Foreskin keratinocyte (primary cell): ENCODE measurements at places on chromosomes 5 and 9. TPM values are rescaled to one million over a fixed set of nuclear protein-coding genes. Genes with fewer than 3 reads are reported as not detected.
A peak's percentile ranks its signal among the peaks of the same experiment; 100 is the strongest.

DNA sequence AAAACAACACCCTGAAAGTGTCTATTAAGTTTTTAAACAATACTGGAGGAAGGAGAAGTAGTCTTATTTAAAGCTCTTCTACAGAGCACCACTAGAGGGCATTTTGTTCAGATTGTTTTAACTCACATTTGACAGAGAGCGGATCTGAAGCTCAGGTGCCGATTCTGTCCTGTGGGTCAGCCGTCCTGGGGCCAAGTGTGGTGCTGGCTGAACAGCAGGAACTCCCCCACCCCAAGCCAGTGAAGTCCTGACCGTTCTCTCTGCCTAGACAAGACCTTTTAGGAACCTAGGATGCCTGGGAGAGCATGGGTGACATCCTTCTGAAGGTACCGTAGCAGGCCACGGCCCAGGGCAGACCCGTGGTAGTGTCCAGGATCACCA is 3.9 kb downstream of the EXOC3 start:
- DNase-seq, result peak; percentile 16

GRCh38 chr5:151569132-151570046 is 21.7 kb downstream of the FAT2 start:
- DNase-seq, result no peak

- no peak for DNase-seq
These were observed 387.7 kb upstream of the CLINT1 start for GRCh38 chr5:158246661-158247060.

DNA sequence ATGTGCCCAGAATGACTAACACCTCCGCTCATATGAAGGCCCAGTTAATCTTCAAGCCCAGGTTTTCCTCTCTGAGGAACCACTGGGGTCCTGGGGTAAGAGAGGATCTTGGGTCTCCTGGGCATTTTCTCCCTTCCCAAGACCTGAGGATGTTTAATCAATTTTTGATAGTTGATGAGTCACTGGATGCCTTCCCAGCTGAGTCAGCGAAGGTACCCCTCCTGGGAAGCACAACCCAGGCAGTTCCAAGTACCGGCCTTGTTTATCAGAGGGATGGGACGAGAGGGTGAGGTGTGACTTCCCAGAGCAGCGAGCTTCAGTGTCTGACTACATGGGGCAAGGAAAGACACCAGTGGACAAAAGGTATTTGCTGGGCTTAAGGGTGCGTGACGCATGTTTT is 119.6 kb upstream of the IL12B start:
- DNase-seq, result peak; percentile 51

DNA sequence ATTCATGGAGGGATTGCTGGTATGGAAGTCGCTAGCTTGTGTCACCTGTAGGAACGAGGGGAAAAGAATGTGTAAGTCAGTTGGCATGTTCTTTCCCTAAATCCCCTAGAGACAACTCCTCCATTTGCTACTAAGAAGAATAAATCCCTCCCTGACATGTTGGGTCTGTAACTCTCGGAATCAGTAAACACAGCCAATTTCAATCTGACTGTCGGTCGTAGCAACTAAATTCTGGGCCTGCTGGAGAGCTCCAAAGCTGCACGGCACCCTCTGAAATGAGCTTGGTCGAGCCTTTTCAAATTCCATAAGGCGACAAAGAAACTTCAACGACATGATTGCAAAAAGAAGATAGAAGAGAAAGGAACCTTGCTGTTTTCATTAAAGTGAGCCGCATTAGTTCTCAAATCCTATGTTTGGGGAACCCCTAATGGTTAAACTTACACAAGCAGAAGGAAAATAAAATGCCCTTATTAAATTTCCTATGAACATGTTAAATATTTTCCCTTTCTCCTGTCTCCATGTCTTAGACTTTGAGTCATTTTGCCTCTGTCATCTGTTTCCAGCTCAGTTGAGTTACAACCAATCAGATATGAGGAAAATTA is 735.8 kb upstream of the WWC1 start:
- no peak for DNase-seq

DNA sequence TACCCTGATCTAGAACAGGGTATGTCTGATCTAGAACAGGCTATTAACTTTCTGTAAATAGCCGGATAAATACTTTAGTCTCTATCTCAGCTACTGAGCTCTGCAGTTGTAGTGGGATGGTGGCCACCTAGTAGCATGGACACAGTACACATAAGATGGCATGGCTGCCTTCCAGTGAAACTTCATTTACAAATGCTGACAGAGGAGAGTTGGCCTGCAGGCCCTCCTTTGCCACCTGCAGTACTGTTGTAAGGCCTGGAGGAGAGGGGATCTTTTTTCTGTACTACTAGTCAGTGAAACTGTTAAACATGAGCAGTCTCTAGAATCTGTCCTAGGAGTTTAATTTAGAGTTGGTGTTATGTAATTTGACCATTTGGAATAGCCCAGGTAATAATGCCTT is 86.0 kb downstream of the TRIO start:
- DNase-seq, result no peak

DNA sequence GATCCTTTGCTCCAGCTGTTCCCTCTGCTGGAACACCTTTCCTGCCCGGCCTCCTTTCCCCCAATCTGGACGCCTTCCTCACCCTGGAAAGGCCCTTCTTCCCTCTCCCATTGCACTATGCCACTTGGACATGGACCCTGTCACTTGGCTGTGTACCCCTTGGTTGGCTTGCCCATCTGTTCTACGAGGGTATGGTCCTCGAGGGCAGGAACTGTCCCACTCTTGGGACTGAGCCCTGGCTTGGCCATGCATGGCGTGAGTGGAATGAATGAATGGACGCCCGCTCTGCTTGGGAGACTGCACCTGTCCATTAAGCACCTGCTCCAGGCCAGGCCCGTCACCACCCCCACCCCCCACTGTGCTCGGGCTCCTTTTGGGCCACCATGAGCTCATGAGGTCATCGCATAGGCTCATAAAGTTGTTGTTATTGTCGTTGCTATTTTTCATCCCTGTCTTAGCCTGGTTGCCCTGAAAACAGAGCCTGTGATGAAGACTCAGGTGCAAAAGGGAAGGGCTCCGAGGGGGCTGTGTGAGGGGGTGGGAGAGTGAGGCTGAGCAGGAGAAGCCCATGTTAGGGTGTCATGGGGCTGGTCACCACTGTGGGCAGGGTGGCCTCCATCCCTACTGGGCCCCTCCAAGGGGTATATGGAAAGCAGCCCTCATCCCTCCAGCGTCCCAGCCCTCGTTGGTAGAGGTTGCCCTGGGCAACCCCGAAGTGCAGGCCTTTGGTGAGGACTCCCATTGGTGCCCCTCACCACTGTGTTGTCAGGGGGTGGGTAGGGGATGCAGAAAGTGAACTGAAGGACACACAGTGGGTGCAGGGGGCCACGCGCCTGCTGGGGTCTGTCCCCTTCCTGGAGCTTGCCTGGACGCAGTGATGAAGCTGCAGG is 57.2 kb upstream of the IER5L start:
- no peak for DNase-seq

- DNase-seq, result no peak
These were observed 203.0 kb downstream of the MED10 start for GRCh38 chr5:6175172-6175854.

GRCh38 chr5:80069918-80070318 is 34.8 kb downstream of the THBS4 start:
- no peak for DNase-seq

GRCh38 chr5:125227333-125228095 is 481.1 kb upstream of the ZNF608 start:
- no peak for DNase-seq

- DNase-seq, result no peak
These were observed 67.9 kb upstream of the ZNF462 start for GRCh38 chr9:106795031-106795430.

- no peak for DNase-seq
These were observed 106.4 kb upstream of the SLC12A2 start for GRCh38 chr5:127976991-127977717.

DNA sequence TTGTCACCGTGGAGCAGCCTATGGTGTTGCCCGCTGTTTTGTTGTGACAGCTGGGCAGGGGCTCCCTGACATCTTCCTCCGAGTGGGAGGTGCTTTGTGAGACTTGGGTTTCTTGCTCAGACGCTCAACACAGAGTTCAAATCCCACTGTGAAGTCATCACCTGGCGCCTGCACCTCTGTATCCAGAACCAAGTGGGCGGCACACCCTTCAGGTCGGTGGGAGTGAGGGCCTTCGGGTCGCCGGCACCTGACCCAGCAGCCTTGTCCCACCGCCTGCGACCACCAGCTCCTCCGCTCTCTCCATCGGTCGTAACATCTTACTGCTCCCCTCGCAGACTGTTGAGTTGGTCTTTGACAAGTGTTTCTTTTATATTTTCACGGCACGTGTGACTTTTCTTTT is 37.6 kb upstream of the EXOC3 start:
- no peak for DNase-seq

GRCh38 chr5:9619331-9620092 is 10.6 kb downstream of the TAS2R1 start:
- no peak for DNase-seq

DNA sequence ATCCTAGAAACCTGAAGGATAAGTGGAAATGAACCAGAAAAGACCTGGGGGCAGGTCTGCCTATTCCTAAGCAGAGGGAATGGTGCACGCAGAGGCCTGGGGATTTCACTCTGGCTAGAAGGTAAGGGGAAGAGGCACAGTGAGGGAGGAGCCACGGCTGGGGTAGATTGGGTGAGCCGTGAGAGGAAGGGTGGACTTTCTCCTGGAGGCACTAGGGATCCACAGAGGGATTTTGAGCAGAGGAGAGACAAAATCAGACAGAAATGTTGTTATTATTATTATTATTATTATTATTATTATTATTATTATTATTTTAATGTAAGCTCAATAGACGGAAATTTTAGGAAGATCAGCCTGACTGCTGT is 3.0 kb upstream of the ADGRD2 start:
- no peak for DNase-seq

DNA sequence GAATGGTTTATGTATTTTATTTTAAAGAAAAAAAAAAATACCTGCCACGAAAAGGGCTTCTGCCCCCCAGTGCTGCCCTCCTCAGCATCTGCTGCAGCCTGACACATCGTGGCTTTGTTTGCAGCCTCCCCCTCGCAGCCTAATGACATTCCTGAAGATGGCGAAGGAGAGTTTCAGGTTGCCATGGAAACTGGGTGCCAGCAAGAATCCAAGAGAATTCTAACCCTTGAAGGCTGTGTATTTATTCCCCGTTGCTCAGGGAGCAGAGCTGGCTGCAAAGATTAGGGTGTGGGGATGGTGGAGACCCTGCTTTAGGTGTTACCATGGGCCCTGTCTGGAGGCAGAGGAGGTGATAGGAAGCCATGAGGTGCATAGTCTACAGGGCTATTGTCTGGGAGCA is 126.6 kb downstream of the NSG2 start:
- DNase-seq, result no peak

GRCh38 chr5:131104169-131104808 is 60.8 kb downstream of the HINT1 start:
- DNase-seq, result peak; percentile 54

DNA sequence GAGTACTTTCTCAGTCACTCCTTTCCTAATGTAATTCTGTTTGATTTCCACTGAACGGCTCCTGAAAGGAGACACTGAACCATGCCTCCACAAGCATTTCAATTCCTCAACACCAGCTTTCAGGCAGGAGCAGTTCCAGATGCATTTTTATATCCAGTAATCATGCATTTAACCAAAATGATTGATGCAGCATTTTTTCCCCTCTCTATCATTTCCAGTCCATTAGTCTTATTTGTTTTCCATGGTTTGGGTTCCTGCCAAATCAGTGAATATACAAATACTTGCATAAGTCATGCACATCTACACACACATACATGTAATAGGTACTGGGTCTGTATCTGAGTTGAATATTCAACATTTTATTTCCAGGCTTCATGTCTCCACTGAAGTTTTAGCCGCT is 122.7 kb downstream of the GRIA1 start:
- DNase-seq, result peak; percentile 61

DNA sequence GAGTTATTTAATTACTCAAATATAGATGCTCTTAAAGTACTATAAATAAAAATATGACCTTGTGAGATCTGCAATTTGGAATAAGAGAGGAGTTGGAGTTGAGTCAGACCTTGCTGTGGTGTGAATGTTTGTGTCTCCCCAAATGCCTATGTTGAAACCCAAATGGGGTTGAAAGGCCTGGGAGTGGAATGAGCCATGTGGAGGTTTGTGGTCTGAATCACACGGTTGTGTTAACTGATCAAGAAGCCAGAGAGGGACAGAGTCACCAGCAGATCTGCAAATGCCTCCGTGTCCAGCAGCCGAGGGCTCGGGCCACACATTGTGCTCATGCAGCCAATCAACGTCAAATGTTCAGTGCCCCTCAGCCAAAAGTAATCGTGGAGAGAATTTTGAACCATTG is 404.4 kb downstream of the ICE1 start:
- no peak for DNase-seq

DNA sequence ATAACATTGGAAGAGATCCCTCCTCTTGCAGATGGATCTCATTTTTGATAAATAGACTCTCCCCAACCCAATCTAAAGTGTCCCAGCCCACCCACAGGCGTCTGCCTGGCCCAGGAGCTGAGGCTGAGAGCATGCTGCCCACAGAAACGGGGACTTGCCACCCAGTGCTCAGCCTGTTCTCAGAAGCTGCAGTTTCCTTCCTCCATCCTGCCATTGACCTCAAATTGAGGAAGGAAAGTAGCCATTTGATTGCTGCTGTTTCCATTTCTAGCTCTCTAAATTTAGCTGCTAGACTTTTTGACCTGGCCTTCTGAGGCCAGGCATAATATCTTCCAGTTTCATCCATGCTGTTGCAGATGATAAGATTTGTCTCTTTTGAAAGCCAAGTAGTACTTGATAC is 31.1 kb upstream of the FRMD3 start:
- no peak for DNase-seq

DNA sequence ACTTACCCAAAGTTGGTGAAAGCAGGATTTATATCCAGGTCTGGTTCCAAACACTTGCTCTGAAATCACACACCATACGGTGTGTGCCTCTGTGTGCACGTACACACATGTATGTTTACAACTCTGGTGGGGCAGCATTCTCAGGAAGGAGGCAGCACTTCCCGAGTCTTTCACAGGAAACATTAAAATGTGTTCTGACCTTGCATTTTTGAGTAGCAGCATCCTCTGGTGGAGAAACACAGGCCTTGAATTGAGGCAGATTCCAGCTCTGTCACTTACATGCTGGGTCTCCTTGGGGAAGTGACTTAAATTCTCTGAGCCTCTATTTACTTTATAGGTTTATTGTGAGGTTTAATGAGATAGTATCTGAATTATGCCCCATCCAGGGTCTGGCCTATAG is 126.4 kb downstream of the RGS3 start:
- no peak for DNase-seq

GRCh38 chr9:7606591-7606990 is 193.0 kb downstream of the DMAC1 start:
- DNase-seq, result no peak

Gene C5orf52
- not detected in 2 replicates for total RNA-seq

Gene CYSTM1
- total RNA-seq, result 39.0 and 44.8 TPM in 2 replicates

Gene SLC2A6
- total RNA-seq, result 33.7 and 41.7 TPM in 2 replicates

Gene NXNL2
- total RNA-seq, result not detected in 2 replicates

Gene SHISAL2B
- not detected in 2 replicates for total RNA-seq

Gene TAF9
- total RNA-seq, result 96.0 and 102 TPM in 2 replicates

Gene OLFML2A
- 1.3 and 3.1 TPM in 2 replicates for total RNA-seq

Gene IPO11
- total RNA-seq, result 35.4 and 41.0 TPM in 2 replicates

Gene SPARC
- total RNA-seq, result 459 and 490 TPM in 2 replicates

Gene EMB
- 65.1 and 66.2 TPM in 2 replicates for total RNA-seq
